ENCODE measurements at places on chromosomes 7 and 10.

DNA sequence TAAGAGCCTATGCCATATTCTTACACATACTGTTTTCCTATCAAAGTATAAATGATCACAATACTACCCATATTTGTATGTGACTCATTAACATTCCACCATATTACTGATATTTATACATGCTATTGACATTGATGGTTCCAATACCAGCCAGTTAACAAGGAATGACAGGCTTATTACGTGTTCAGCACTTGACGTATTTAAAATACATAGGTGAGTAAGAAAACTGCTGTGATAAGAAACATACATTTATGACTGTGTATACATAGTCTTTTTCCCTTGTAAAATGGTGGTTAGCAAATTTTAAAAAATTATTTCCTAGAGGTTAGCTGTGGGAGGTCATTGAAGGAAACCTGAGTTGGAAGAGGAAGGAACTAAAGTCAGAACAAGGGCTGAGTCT, 81.1 kb upstream of the NEUROD6 start:
- DNase-seq, result no peak

DNA sequence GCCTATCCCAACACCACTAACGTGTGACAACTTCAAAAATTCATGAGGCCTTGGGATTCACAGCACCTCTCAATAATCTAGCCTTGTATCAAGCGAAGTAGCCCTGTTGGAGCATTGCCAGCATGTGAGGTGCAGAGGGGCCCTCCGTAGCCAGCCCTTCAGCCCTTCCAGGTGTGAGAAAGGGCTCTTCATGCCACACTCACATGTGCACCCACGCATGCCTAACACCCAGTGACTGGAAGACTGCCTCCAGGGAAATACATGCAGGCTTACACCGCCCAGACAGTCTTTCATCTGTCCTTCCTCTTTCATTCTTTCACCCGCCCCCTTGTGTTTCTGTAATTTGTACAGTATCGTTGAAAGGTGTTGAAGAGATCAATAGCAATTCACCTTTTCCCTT, 26.1 kb downstream of the LRRC4 start:
- no peak for DNase-seq

- no peak for DNase-seq
Observed at GRCh38 chr7:116548506-116548905, 23.7 kb downstream of the CAV1 start.

GRCh38 chr10:51894771-51895578, 195.6 kb upstream of the CSTF2T start:
- peak; percentile 91 for DNase-seq

DNA sequence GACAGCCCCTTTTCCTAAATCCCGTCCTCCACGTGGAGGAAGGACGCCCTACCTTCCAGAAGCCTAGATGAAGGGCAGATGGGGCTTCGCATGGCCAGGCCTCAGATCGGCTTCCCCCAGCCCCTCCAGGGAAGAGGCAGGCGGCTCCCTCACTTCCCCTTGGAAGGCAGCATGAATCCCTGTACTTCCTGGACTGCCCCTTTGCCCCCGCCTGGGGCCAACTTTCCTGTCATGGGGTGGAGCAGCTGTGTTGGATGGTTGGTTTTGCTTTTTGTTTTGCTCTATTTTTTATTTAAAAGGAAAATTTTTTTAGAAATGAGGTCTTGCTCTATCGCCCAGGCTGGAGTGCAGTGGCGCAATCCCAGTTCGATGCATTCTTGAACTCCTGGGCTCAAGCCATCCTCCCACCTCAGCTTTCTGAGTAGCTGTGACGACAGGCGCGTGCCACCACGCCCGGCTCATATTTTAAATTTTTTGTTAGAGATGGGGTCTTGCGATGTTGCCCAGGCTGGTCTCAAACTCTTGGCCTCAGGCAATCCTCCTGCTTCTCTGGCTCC, 27.2 kb downstream of the GTF2IRD1 start:
- peak; percentile 61 for DNase-seq

DNA sequence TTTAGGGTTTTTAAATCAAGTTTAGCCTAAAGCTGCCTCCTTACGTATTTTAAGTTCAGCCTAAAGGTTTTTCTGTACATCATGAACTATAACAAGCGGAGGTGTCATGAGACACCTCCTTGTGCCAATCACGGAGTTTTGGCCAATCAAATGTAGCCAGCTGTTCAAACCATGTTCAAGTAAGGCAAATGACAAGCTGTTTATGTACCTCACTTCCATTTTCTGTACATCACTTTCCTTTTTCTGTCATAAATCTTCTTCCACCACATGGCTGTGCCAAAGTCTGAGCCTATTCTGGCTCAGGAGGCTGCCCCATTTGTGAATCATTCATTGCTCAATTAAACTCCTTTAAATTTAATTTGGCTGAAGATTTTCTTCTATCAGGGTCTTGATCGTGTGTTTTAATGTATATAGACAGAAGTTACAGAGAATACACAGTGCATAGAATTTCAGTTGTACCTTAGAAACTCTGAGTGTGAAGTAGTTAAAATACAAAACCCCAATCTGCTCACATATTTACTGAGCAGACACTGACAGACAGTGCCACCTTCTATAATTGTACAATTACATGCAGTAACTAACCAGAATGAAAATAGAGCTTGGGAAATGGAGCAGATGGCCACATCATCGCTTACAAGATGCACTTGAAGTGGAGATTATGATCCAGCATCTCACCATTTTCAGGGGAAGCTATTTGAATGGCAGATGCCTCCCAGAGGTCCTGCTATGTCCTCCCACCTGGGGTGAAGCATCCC, 76.9 kb upstream of the LANCL2 start:
- no peak for DNase-seq

- no peak for DNase-seq
Observed at GRCh38 chr10:127556916-127557315, 7.8 kb downstream of the NPS start.

- no peak for DNase-seq
Observed at GRCh38 chr7:15885678-15886077, 199.2 kb upstream of the MEOX2 start.

DNA sequence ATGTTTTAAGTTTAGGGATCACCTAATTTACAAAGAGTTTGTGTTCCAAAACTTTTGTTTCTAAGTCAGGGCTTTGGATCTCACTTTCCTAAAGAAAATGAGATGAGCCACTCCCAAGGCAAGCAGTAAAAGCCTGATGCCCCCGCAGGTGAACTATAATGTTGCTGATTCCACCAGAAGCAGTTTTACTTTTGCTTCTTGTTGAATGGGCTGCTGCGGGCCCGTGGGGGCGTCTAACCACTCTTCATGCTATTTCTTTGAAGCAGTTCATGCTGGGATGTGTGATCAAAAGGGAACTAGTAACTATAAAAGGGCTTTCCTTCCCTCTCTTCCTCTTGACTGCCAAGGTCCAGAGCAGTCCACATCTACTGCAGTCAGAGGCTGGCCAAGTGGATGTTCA, 118.7 kb upstream of the NEBL start:
- DNase-seq, result no peak

GRCh38 chr7:101612885-101613515, 16.1 kb downstream of the MYL10 start:
- no peak for DNase-seq

DNA sequence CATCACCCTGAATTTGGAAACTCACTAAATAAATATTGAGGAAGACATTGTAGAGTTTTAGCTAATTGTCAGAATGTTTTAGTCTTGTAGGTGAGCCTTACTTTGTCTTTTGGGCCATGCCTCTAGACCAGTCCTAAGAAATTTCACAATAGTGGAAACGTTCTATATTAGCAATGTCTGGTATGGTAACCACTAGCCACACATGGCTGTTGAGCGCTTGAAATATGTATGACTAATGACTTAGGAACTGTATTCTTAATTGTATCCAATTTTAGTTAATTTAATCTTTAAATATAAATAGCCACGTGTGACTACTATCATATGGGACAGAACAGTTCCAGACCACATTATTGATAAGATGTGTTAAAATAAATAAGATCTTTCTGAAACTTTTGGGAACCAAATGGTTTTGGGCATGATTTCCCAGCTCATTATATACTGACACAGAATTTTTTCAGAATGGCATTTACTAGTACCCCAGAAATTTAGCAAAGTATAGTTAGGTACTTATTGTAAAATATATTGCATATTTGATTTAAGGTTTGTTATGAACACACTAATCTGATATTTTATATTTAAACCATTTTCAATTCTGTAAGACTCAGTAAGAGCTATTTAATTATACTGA, 95.0 kb downstream of the VPS50 start:
- peak; percentile 76 for DNase-seq

DNA sequence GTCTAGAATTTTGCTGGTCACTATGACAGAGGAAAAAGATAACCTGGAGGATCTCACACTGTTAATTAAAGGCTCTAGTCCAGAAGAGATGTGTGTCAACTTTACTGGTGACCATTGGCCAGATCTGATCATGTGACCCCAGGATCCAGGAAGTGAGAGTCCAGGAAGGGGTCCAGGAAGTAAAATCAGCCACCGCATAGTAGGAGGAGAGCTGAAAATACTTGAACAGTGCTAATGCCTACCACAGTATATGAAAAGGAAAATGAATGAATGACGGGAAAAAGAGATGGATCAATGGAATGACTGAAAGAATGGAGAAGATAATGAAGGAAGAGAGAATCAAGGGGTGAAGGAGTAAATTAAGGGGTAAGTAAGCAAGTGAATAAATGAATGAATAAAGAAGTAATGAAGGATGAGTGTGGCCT, 415.3 kb downstream of the RPS24 start:
- no peak for DNase-seq

GRCh38 chr10:100983868-100984671, 3.2 kb downstream of the MRPL43 start:
- no peak for DNase-seq

GRCh38 chr7:51307651-51308210, 8.9 kb downstream of the COBL start:
- DNase-seq, result no peak

GRCh38 chr7:1674161-1675035, 4.3 kb downstream of the ELFN1 start:
- no peak for DNase-seq

DNA sequence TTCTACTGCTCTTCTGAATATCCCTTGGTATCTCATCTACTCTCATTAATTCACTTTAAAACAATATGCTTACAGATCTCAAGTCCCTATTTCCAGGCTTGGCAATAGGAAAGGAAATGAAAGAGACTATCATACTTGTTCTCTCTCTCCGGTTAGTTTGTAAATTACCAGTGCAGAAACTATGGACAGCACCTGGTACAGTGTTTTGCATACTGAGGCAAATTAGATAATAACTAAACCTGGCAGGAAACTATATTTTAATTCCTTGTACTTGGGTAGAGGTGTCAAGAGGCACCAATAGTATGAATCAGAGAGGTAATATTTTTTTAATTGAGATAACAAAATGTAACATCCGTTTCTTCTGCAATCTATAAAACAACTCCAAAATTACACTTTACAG, 97.7 kb upstream of the TMEM196 start:
- DNase-seq, result no peak

DNA sequence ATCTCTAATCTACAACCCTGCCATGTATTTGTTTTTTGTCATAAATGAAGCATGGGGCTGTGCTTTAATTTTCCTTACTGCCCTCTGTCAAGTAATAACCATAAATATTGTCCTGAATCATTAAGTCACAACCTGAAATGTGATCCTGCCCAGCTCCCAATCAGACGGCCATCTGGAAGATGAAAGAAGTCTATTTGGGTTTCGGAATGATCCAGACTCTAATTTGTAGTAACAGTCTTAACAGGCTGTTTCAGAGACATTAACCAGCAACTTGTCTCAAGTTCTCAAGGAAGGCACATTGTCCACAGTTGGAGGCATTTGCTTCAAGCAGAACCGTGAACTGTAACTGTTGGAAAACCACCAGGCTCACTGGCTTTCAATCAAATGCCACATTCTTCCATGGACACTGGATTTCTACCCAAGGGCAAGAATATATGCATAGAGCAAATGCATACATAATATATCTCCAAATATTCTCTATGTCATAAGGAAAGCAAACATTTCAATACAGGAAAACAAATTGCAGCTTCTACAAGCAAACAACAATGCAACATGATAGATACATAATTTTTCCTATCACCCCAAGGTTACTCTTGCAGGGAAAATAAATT, 405.2 kb upstream of the NPVF start:
- no peak for DNase-seq

DNA sequence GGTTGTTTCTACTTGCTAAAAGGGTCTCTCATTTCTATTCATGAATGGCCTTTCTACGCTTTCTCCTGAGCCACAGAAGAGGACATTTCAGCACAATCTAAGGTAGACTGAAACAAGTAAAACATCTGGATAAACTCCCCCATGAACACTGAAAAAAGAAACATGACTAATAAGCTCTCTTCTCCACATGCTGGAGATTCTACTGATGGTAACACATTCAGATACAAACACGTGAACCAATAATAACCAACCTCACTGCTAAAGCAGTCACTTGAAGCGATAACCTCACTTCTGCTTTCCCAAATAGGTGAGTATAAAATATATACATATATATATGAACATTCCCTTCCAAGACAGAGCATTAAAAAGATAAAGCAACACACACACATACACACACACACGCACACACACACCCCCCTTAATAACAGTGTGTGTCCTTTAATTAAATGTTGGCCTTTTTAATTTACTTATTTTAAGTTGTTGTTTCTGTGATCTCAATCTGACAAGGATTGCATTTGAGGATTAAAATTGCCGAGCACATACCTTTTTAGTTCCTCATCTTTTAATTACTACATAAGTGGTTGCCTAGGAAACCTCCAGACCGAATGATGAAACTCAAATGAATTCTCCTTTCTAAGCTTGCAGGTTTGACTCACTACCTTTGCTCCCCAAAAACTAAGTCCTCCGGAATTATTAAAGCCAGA, 292.4 kb upstream of the KLF14 start:
- no peak for DNase-seq

- no peak for DNase-seq
Observed at GRCh38 chr10:50347394-50347802, 96.1 kb upstream of the ASAH2 start.

DNA sequence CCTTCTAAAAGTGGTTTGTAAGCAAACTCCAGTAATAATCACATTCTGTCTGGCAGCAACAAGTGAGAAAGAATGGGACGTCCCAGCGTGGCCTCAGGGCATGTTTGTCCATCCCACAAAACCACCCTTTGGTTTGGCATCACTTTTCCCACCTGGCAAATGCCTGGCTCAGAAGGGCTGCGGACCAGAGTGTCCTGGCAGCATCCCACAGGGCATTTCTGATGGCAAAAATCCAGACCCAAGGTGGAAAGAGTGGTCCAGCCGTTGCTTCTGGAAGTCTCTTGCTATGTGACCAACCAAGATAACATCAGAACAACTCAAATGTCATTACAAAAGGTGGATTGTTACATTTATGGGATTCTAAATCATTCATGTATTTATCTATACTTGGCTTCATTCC, 174.4 kb downstream of the CREB5 start:
- no peak for DNase-seq

GRCh38 chr7:133431134-133431724, 178.4 kb downstream of the EXOC4 start:
- DNase-seq, result no peak
